ENCODE measurements at places on chromosomes 3 and 15. TPM values are rescaled to one million over a fixed set of nuclear protein-coding genes. Genes with fewer than 3 reads are reported as not detected.

CLDN11 gene
- 10.5 TPM for total RNA-seq

ATXN7 gene
- total RNA-seq, result 15.5 TPM

DNA sequence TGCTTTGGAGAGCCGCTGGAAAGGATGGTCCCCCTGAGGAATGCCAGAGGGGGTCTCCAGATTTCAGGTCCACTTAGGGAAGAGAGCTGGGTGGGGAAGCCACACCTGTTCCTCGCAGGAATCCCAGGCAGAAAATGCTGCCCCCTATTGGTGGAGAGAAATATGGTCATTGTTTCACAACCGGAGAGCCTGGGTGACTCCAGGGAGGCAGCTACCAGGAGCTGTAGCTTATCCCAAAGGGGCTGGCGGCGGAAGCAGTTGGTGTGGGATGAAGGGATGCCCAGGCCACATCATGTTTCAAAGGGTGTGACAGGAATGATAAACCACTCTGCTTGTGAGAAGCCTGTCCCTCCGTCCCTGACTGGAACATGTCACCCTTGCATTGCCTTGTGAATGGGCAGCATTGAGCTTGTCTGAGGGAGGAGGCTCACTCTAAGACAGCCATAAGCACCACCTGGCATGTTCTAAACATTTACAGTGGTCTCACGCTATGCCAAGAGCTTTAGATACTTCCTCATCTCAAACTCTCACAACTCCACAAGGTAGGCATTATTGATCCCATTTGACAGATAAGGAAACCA is 34.5 kb downstream of the POMGNT2 start:
- peak; percentile 27 for DNase-seq

DNA sequence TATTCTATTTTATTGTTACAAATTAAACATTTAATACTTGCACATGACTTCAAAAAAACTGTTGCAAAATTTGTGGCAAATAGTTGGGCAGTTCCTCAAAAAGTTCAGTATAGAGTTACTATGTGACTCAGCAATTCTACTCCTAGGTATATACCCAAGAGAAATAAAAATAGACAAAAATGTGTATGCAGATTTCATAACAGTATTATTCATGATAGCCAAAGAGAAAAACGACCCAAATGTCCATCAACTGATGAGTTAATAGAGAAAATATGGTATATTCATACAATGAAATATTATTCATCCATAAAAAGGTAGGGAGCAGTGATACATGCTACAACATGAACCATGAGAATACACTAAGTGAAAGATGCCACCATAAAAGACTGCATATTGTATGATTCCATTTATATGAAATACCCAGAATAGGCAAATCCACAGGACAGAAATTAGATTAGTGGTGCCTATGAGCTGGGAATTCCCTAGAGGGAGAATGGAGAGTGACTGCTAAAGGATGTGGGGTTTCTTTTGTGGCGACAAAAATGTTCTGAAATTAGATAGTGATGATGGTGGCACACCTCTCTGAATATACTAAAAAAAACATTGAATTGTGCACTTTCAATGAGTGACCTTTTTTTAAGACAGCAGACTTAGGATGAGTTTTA is 31.6 kb upstream of the CLASP2 start:
- no peak for DNase-seq

DUOX1 gene
- 0.84 TPM for total RNA-seq

GRCh38 chr15:75227663-75228280 is 26.1 kb downstream of the C15orf39 start:
- DNase-seq, result no peak

RASGRF1 gene
- 0.67 TPM for total RNA-seq

GRCh38 chr3:188869628-188870027 is 302.1 kb upstream of the TPRG1 start:
- DNase-seq, result no peak

ZNF80 gene
- total RNA-seq, result not detected

DNA sequence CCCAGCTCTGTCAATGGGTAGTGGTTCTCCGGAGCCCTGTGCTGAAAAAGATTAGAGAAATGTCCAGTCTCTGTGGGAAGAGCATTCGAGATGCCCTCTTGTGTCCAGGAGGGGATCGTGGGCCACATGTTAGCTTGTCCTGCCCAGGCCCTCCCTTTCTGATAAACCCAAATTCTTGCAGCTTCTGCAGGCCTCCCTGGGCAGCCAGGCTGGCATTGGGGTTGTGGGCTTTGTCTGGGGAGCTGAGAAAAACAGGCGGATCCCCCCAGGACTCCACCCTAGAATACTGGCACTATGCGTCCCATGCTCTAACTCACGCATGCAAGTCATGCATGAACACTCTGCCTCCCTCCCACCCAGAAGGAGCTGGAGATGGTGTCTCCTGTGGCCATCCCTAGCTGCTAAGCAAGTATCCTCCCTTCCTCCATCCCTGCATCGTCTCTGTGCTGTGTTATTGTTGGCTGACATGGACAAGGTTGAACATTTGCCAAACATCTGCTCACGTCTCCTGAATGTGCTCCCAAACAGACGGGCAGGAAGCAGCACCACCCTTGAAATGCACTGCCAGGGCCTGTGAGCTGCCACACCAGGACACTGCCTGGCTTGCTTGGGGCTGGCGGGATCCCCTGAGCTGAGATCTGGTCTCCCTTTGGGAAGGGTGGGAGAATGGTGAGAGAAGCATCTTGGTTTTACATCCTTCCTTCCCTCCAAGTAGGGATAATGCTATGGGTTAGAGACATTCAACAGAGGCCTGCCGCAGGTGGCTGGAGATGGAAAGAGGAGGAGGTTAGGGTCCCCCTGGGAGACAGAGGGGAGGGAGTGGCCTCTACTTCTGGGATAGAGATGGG is 26.5 kb downstream of the CFAP161 start:
- no peak for DNase-seq

- DNase-seq, result no peak
These were observed 77.6 kb downstream of the ST8SIA2 start for GRCh38 chr15:92471288-92471687.

GPR27 gene
- total RNA-seq, result 13.8 TPM

DNA sequence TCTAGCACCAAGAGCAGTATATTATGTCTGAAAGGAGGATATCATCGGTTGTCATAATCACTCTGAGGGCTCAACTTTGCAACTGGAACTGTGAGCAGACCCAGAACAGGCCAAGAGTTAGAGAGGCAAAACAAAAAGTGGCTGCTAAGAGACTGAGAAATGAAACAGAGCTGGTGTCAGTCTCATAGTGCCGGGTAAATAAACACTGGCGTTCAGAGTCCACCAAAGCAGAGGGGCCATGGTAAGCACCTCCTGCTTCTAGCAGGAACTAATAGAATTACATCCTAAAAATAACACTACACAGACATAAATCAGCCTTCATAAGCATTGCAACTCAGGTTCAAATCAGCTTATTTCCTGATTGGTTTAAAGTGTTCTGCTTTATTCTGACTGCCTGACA is 10.3 kb upstream of the IL12A start:
- DNase-seq, result no peak

FES gene
- total RNA-seq, result 8.6 TPM

DNA sequence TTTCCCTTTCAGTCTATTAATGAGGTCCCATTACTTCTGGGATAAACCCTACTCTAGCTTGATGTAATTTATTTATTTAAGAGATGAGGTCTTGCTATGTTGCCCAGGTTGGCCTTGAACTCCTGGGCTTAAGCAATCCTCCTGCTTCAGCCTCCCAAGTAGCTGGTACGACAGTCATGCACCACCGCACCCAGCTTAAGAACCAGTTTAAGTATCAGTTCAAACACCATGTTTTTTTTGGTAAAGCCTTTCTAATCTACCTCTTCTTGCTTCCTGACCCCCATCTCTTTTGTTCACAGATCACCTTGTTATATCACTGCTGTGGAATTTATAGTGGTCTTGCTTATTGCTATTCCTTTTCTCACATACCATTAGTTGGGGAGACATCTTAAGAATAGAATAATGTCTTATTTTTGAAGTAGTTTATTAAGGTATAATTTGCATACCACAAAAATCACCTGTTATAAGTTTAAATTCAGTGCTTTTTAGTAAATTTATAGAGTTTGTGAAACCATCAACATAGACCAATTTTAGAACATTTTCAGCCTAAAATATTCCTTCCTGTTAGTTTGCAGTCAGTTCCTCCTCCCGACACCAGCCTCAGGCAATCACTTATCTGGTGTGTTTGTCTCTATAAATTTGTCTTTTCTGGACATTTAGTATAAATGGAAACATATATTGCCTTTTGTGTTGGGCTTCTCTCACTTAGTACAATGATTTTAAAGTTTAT is 257.9 kb downstream of the PDCD6IP start:
- DNase-seq, result no peak

- DNase-seq, result no peak
These were observed 63.8 kb upstream of the CGNL1 start for GRCh38 chr15:57312318-57313133.

DAZL gene
- total RNA-seq, result 3.4 TPM

- DNase-seq, result peak; percentile 86
These were observed 5.2 kb downstream of the SETD5 start for GRCh38 chr3:9402410-9403228.

DNA sequence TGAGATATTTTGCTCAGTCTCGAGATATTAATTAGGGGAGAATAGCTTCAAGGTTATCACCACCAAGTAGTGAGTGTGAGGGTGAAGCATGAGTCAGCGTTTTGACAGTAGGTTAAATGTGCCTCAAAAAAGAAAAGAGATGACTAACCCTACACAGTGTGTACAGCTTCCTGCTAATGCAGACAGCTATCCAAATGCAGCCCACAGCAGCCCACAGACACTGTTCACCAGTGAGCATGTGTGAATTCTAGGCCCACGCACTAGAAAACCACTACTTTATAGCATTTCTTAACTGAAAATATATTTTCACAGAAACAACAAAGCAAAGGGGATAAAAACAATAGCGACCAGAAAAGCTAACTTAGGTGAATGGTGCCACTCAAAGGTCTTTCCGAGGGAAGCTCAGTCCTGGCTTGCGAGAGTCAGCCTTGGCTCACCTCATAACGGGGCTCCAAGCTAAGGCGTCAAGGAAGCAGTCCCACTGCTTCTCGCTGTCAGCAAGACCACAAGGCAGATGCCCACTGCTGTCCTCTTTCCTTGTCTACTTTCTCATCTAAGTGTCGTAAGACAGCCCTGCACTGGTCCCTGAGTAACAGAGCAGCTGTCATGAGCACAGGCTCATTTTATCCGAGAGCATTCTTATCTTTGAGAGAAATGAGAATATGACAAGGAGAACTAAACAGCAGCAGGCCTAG is 47.6 kb downstream of the TXNRD3 start:
- no peak for DNase-seq

GRCh38 chr15:65914386-65914785 is 45.1 kb downstream of the RAB11A start:
- DNase-seq, result no peak

- no peak for DNase-seq
These were observed 156.1 kb upstream of the PRICKLE2 start for GRCh38 chr3:64381367-64381766.

GRCh38 chr15:100559330-100559729 is 30.6 kb upstream of the CERS3 start:
- no peak for DNase-seq

GRCh38 chr3:134368751-134369105 is 5.5 kb downstream of the AMOTL2 start:
- no peak for DNase-seq

ALG1L2 gene
- 1.7 TPM for total RNA-seq

DNA sequence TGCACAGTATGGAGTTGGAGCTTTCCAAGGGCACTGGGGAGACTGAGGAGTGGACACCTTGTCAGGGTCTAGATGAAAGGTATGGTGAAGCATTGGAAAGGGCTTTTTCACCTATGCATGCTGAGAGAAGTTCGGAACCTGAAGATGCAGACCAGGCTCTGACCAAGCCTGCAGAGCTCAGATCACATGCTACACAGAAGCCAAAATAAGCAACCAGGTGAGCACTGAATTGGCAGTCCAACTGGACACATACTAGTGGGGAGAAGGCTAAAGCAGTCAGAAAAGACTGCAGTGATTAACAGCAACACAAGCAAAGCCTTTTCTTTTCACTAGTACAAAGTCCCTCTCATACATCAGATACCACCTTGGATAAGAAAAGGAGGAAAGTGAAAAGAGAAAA is 238.3 kb upstream of the PLSCR5 start:
- no peak for DNase-seq

GRCh38 chr15:98322581-98322980 is 325.8 kb upstream of the IGF1R start:
- no peak for DNase-seq

GRCh38 chr3:11643201-11643603 is 513 bp downstream of the VGLL4 start:
- DNase-seq, result no peak

DNA sequence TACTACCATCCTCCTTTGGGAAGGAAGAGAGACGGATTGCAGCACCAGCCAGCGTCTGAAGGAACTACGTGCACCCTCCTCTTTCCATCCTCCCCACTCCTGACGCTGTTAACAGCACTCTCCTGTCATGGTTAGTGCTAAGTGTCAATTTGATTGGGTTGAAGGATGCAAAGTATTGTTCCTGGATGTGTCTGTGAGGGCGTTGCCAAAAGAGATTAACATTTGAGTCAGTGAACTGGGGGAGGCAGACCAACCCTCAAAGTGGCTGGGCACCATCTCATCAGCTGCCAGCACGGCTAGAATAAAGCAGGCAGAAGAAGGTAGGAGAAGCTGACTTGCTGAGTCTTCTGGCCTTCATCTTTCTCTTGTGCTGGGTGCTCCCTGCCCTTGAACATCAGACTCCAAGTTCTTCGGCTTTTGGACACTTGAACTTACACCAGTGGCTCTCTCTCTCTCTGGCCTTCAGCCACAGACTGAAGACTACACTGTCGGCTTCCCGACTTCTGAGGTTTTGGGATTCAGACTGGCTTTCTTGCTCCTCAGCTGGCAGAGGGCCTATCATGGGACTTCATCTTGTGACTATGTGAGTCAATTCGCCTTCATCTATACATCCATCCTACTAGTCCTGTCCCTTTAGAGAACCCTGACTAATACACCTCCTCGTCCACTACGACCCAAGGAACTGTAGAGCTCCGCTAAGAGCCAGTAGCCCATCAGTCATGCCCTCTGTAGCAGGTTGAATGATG is 128.2 kb upstream of the HES1 start:
- no peak for DNase-seq

DNA sequence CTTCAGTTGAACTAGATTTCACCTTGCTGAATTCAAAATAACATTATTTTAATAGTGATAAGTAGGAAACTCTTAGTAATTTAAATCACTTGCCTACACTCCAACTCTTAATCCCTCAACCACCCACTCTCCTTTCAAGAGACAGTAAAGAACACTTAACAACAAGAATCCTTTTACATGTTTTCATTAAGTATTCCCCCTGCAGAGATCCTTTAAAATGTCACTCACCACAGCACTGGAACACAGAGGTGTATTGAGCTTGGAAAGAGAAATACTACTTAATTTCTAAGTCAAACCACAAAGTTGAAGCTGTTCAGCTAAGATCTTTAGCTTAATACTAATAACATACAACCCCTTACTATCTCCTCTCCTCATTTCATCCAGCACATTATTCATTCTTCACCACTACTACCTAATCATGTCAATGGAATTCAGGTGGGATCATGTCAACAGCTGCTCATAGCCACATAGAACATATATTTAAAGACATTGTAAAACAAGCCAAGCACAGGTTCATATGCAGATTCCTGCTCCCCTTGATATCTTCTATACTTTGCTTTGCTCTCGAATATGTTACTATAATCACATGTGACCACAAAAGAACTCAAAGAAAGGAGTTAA is 40.5 kb downstream of the IMPG2 start:
- DNase-seq, result no peak

All from H1 (cell line).